Osteocyte (in vitro differentiated cells): ENCODE measurements at places on chromosomes 11 and 22.

DNA sequence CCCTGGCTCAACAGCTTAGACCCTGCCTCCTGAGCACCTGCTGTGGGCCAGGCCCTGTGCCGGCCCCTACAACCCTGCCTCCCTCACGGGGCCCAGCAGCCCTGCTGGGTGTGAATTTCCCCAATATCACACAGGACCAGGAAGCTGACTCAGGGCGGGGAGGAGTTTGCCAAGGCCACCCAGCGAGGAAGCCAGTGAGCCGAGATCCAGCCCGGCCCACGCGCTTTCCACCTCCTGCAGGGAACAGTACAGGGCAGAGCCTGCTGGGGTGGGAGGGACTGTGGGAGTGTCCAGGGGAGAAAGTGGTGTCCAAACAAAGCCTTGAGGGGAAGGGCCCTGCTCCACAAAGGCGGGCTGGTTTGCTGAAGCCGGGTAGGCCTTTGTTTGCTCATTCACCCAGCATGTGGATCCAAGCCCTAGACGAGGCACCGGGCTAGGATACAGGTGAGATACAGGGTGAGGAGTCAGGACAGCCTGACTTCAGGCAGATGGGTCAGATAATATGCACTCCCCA is 26.8 kb downstream of the RPL3 start:
- peak; percentile 96 for DNase-seq

DNA sequence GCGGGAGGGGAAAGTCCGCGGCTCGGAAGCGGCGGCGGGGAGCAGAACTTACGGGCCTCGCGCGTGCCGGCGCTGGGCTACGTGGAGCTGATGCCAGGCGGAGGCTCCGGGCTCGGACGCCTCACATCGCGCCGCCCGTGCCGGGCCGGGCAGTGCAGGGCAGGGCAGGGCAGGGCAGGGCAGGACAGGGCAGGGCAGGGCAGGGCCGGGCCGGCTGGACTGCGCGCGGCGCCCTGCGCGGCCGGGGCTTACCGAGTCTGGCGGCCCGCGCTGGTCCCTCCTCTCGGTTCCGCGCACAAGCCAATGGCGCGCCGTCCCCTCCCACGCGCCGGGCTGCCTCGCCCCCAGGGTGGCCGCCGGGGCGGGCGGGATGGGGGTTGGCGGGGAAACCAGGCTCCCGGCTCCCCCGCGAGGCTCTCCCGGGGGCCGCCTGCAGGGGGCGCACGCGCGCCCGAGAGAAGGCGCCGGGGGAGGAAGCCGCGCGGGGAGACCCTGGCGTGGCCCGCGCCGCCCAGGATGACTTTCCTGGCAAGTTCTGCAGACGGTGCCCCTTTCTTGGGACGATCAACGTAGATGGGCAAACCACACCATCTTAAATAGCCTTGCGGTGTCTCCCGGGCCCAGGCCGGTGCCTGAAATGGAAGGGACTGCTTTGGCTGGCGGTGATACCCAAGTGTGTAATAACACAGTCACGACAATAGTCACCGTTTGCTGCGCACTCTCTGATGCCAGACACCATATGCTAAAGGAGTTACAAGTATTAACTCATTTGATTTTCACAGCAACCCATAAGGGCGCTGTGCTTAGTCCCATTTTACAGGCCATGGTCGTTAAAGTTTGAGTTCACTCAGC is at the start of gene TP53I11:
TP53I11 (minus strand) TSS at position 259 of the 852 bp plus-strand sequence. CDS start 12,548 bp downstream, outside the sequence.
- peak; percentile 93 for DNase-seq

- DNase-seq = no peak
Observed at GRCh38 chr11:64769283-64769682, 9.1 kb downstream of the SF1 start.

DNA sequence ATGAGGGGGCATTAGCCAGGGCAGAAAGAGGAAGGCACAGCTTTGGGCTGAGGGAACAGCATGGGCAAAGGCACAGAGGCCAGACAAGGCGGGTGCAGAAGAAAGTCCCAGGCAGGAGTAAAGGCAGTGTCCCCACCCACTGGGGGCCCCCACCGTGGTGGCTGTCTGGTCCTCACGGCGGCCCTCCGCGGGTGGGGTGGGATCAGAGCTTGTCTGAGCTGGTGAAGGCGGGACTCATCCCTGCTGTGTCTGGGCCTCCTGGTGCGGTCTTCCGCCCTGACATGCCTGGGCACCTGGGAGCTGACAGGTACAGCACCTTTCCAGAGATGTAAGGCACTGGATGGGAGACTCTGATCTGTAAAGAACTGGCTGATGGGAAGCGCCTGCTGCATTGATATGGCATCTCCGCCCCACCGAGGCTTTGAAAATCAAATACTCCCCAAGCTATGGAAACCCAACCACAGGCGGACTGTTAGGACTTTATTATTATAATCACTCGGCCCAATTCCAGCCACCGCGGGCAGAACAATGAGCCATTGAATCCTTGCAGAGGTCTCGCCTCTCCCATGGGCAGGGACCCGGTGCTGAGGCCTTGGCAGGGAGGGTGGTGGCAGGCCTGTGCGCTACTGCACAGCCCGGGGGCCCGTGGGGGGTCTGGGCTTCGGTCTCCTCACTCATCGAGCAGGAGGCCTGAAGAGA is 14.2 kb upstream of the GNB1L start:
- no peak for DNase-seq

DNA sequence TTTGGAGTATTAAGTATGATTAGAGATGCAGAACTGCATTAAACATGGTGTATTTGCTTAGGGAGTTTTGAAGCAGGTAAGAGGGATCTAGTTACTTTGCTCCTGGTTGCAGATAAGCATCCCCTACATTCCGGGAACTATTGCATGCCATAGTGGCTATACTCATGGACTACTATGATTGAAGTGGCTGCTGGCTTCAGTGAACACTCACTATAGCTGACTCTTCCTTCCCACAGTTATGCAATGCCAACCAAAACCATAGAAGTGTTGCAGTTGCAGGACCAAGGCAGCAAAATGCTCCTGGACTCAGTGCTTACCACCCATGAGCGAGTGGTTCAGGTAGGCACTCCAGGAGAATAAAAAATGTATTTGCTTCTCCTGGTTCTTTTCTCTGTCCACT is 17.0 kb downstream of the COA4 start:
- no peak for DNase-seq

DNA sequence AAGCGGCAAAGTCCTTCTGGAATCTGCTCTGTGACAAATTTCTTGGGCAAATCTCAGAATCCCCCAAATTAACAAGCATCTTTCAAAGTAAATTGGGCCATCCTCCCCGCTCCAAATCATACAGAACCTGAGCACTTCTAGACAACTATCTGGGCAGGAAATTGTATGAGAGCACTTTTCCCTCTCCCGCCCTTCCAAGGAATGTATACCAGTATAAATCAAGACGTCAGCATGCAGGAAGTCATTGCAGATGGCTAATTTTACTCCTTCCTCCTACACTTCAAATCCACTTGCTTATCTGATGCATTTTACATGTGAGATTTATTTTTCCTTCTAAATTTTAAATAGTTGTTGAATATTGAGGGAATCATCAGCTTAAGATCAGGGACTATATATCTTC is 52.1 kb downstream of the NTM start:
- no peak for DNase-seq

GRCh38 chr11:24264868-24265267 is 232.0 kb upstream of the LUZP2 start:
- DNase-seq = no peak

GRCh38 chr11:67270256-67271204 is 4.3 kb downstream of the GRK2 start:
- no peak for DNase-seq

- DNase-seq = no peak
Observed at GRCh38 chr11:62127426-62127825, 3.6 kb downstream of the INCENP start.

GRCh38 chr11:102192349-102193066 is 82.3 kb downstream of the YAP1 start:
- no peak for DNase-seq

- DNase-seq = no peak
Observed at GRCh38 chr11:10864688-10865087, 6.8 kb upstream of the ZBED5 start.

- no peak for DNase-seq
Observed at GRCh38 chr11:10692531-10693115, 932 bp downstream of the IRAG1 start.

DNA sequence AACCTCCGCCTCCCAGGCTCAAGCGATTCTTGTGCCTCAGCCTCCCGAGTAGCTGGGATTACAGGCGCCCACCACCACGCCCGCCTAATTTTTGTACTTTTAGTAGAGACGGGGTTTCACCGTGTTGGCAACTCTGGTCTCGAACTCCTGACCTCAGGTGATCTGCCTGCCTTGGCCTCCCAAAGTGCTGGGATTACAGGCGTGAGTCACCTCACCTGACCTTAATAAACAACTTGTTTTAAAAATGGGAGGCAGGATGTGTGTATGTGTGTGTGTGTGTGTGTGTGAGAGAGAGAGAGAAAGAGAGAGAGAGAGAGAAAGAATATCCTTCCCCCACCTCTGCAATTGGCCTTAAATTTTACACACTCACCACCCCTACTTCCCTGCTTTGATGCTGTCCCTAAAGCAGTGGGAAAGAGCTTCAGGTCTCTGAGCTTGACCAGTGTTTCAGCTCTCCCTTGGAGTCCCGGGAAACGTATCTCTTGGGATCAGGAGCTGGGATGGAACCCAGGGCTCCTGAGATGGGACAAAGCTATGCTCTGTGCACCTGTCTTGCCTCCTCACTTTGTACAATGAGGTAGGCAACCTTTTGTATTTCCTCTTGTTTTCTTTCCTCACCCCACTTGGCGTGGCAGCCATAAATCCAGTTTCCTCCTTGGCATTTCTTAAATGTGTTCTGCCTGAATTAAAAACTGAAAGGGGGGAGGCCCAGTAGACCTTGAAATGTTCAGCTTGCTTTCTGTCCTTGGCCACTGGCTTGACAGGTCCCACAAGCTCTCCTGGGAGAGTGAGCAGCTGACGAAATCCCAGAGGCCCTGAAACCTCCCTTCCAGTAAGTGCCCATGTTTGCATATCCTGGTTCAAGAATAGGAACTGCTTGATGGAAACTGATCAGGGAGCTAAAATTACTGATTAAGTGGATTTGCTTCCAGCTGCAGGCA is 17.8 kb upstream of the XBP1 start:
- no peak for DNase-seq

DNA sequence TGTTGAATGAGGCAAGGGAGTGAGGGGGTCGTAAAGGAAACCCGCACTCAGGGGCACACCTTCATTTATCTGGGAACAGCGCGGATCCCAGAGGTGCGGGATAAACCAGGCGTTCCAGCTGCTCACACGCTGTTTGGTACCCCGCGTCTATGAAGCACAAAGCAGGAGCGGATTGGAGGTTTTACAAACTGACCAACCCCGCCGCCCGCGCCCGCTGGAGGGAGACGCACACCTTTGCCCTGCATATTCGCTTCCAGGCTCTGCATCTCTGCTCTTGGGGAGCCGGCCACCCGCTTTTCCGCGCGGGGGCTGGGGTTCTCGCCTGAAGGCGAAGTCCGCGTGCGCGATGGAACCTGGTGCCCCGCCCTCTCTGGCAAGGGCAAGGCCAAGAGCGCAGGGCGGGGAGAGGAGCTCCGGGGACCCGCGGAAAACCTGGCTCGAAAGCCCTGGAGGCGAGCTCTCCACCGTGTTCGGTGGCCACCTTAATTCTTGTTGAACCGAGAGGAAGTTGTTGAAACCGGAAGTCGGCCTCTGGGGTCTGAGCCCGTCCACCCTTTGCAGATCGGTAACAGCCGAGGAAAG is 6.8 kb upstream of the ALX4 start:
- DNase-seq = no peak

DNA sequence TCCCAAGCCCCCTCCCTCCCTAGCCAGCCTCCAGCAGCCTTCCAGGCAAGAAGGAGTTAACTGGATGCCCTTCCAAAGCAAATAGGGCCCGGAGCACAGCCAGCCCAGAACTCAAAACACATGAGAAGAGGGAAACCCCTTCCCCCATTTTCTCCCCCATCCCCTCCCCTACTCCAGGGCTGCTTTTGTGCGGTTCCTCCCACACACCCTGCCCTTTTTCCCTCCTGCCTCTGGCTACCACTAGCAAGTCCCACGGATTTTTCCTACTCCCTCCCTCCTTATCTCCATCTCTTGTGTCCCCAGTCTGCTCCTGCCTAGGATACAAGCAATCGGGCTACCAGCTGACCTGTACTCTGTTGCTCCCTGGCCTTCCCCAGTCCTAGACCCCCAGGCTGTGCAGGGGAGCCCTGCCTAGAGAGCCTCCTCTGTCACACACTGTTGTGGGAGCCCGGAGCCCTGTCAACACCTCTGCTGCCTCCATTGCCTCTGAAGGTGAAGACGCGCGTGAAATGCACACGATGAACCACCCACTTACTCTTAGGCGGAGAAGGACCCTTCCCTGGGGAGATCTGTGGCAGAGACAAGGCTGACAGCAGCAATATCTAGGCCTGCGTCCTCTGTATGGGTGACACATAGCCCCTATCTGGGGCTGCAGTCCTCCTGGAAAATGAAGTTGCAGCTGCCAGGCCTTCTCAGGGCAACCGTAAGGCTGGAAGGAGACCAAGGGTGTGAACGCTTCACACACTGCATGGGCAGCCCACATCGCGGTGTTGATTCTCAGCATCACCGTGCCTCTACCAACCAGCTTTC is 282.8 kb downstream of the MN1 start:
- no peak for DNase-seq

- DNase-seq = no peak
Observed at GRCh38 chr11:61901397-61901796, 10.1 kb upstream of the FADS3 start.

DNA sequence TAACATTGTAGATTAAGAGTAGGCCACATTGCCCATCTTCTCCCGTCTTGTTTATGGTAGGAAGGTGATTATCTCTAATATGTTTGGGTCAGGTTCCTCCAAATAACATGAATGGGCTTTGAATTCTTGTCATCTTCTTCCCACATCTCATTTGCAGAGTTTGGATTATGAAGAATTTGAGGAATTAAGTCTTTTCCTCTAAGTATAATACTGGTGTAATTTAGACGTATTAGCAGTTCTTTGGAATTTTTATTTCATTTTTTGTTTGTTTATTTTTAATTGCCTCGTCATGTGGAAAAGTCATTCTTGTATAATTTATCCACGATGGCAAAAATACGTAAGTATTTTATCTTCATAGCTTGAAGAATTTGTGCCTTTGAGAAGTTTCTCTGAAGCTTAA is 73.4 kb downstream of the ARHGEF12 start:
- DNase-seq = no peak
